Endodermal cell (in vitro differentiated cells): ENCODE measurements at places on chromosomes 16 and 17.

- H3K27me3 ChIP-seq, result no peaks in the 10 kb centered on the region
- no peaks in the 10 kb centered on the region for H3K4me1 ChIP-seq
- DNase-seq, result peak; percentile 78
- H3K36me3 ChIP-seq, result no peaks in the 10 kb centered on the region
- H3K27ac ChIP-seq, result no peak overlapping the region
These were observed 26.3 kb downstream of the LAT start for GRCh38 chr16:29011112-29011511.

DNA sequence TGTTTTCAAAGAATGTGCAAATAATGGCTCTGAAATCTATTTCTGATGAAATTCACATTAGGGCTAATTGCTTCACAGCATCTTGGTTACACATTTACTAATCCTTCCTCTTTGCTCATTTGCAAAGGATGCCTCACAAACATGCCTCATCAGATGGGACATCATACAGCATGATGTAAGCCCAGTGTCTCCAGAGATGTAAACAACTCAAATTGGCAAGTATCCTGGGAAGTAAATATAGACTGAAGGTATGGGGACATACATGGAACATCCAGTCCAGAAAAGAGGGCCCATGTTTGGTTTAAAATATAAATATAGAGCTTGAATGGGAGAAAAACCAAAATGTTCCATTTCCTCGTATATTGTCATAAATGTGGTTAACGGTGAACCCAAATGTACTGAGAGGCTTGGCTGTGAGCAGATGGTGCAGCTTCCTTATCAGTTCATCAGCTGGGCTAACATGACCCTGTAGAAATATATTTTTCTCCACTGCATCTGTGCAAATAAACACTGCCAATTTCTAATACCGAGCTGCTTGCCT is 142.9 kb upstream of the NUDT7 start:
- H3K36me3 ChIP-seq, result no peaks in the 10 kb centered on the region
- H3K4me1 ChIP-seq, result peaks cover 12% of the 10 kb centered on the region
- H3K4me3 ChIP-seq, result no peak overlapping the region
- no peaks in the 10 kb centered on the region for H3K27me3 ChIP-seq
- no peak for DNase-seq
- no peak overlapping the region for H3K27ac ChIP-seq

- H3K36me3 ChIP-seq, result no peaks in the 10 kb centered on the region
- H3K4me1 ChIP-seq, result no peaks in the 10 kb centered on the region
- no peaks in the 10 kb centered on the region for H3K27me3 ChIP-seq
These were observed 78.2 kb downstream of the AMFR start for GRCh38 chr16:56347166-56347565.

GRCh38 chr17:33056399-33057146 is 64.9 kb downstream of the SPACA3 start:
- no peak overlapping the region for H3K27ac ChIP-seq
- H3K4me1 ChIP-seq, result no peaks in the 10 kb centered on the region
- DNase-seq, result peak; percentile 22
- peaks cover 4% of the 10 kb centered on the region for H3K27me3 ChIP-seq

- no peaks in the 10 kb centered on the region for H3K27me3 ChIP-seq
- H3K27ac ChIP-seq, result peak overlapping the region; percentile 22
- peak; percentile 63 for DNase-seq
- no peaks in the 10 kb centered on the region for H3K4me1 ChIP-seq
- peaks cover 17% of the 10 kb centered on the region for H3K36me3 ChIP-seq
- peak overlapping the region; percentile 100 for H3K4me3 ChIP-seq
These were observed 1.3 kb downstream of the RBBP6 start for GRCh38 chr16:24540602-24541210.

GRCh38 chr17:71110326-71110725 is 941.0 kb downstream of the KCNJ2 start:
- no peaks in the 10 kb centered on the region for H3K4me1 ChIP-seq
- H3K36me3 ChIP-seq, result no peaks in the 10 kb centered on the region
- DNase-seq, result no peak
- no peak overlapping the region for H3K4me3 ChIP-seq
- no peaks in the 10 kb centered on the region for H3K27me3 ChIP-seq

DNA sequence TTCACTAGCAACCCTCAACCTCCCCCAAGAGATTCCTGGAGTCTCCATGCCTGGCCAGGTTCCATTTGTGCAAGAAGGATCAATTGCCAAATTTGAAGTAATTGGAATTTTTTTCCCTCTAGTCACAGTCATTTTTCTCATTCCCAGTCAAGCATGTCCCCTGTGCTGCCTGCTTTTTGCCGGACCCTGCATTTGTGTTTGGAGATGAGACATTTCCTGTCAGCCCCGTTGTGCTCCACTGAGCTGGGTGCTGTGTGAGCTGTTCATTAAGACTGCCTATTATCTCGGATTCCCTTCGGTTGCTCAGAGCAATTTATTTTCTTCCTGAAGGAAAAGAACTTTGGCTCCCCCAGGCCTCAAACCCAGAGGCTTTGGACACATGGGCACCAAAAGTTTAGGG is 201.0 kb upstream of the NLRP1 start:
- H3K27ac ChIP-seq, result no peak overlapping the region
- H3K36me3 ChIP-seq, result no peaks in the 10 kb centered on the region
- no peak for DNase-seq
- H3K27me3 ChIP-seq, result no peaks in the 10 kb centered on the region
- H3K4me1 ChIP-seq, result no peaks in the 10 kb centered on the region
- H3K4me3 ChIP-seq, result no peak overlapping the region

- H3K4me3 ChIP-seq, result peak overlapping the region; percentile 87
- peaks cover 24% of the 10 kb centered on the region for H3K27me3 ChIP-seq
- H3K4me1 ChIP-seq, result peaks cover 19% of the 10 kb centered on the region
- H3K36me3 ChIP-seq, result peaks cover 9% of the 10 kb centered on the region
These were observed 1.1 kb downstream of the RAI1 start for GRCh38 chr17:17682293-17682736.

DNA sequence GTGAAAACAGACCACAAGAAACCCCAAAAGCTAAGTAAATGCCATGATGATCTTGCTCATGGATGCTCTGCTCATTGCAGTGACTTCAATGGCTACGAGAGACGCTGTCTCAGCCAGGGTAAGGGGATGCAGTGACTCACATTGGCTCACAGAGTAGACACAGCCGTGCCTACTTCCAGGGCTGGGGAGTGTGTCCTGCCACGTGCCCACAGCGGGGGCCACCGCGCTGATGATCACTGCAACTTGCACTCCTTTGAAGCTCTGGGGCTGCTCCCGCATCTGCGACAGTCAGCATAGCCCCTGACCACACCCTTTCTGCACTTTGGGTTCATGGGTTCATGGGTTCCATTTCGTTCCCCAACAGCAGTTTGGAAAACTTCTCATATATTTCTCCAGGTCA is 231.4 kb upstream of the RPL38 start:
- no peaks in the 10 kb centered on the region for H3K36me3 ChIP-seq
- peaks cover 5% of the 10 kb centered on the region for H3K4me1 ChIP-seq
- no peak overlapping the region for H3K27ac ChIP-seq
- no peaks in the 10 kb centered on the region for H3K27me3 ChIP-seq

GRCh38 chr16:53142823-53143568 is 88.2 kb downstream of the CHD9 start:
- no peak overlapping the region for H3K27ac ChIP-seq
- no peak for DNase-seq
- no peaks in the 10 kb centered on the region for H3K27me3 ChIP-seq
- H3K36me3 ChIP-seq, result no peaks in the 10 kb centered on the region
- H3K4me1 ChIP-seq, result peaks cover 3% of the 10 kb centered on the region
- H3K4me3 ChIP-seq, result no peak overlapping the region

DNA sequence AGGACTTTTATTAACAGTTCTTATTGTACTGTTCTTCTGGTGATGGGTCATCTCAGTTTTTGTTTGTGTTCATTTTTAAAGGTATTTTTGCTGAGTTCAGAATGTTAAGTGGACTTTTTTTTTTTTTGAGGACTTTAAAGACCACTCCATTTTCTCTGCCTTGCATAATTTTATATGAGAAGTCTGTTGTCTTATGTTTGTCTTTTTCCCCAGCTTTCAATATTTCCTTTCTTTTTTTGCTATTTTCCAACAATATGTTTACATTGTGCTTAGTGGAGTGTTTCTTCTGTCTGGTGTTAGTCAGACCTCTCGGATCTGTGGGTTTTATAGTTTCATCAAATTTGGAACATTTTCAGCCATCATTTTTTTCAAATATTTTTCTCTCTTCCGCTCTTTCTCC is 290.0 kb upstream of the TNRC6C start:
- H3K4me1 ChIP-seq, result no peaks in the 10 kb centered on the region
- H3K4me3 ChIP-seq, result no peak overlapping the region
- H3K27ac ChIP-seq, result no peak overlapping the region
- no peak for DNase-seq

GRCh38 chr16:73011926-73012325 is 36.0 kb downstream of the ZFHX3 start:
- no peaks in the 10 kb centered on the region for H3K36me3 ChIP-seq
- H3K4me1 ChIP-seq, result no peaks in the 10 kb centered on the region
- no peaks in the 10 kb centered on the region for H3K27me3 ChIP-seq
- no peak overlapping the region for H3K4me3 ChIP-seq
- peak; percentile 78 for DNase-seq
- no peak overlapping the region for H3K27ac ChIP-seq

- no peak for DNase-seq
- H3K27ac ChIP-seq, result no peak overlapping the region
- H3K27me3 ChIP-seq, result no peaks in the 10 kb centered on the region
- no peaks in the 10 kb centered on the region for H3K36me3 ChIP-seq
- no peaks in the 10 kb centered on the region for H3K4me1 ChIP-seq
- H3K4me3 ChIP-seq, result no peak overlapping the region
These were observed 51.6 kb downstream of the IKZF3 start for GRCh38 chr17:39812466-39812865.

- no peak for DNase-seq
- no peaks in the 10 kb centered on the region for H3K36me3 ChIP-seq
- peak overlapping the region; percentile 36 for H3K27ac ChIP-seq
- no peaks in the 10 kb centered on the region for H3K4me1 ChIP-seq
These were observed 29.2 kb downstream of the TRIM25 start for GRCh38 chr17:56884483-56885311.

DNA sequence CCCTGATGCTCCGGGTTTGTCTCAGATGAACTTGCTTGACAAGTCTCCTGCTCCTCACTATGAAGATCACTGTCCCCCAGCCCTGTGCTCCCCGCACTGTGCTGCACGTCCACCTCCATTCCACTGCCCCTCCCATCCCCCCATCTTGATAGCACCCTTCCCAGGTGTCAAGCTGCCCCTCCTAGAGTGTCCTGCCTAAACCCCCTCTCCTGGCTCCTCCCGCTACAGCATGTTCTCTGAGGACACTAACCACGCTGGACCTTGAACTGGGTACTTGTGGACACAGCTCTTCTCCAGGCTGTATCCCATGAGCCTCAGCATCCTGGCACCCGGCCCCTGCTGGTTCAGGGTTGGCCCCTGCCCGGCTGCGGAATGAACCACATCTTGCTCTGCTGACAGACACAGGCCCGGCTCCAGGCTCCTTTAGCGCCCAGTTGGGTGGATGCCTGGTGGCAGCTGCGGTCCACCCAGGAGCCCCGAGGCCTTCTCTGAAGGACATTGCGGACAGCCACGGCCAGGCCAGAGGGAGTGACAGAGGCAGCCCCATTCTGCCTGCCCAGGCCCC is 18.5 kb downstream of the DEXI start:
- no peaks in the 10 kb centered on the region for H3K27me3 ChIP-seq
- no peaks in the 10 kb centered on the region for H3K4me1 ChIP-seq

- no peaks in the 10 kb centered on the region for H3K27me3 ChIP-seq
- peaks cover 2% of the 10 kb centered on the region for H3K4me1 ChIP-seq
- H3K4me3 ChIP-seq, result no peak overlapping the region
- DNase-seq, result no peak
These were observed 91.4 kb downstream of the GRIN2A start for GRCh38 chr16:10090816-10091215.

DNA sequence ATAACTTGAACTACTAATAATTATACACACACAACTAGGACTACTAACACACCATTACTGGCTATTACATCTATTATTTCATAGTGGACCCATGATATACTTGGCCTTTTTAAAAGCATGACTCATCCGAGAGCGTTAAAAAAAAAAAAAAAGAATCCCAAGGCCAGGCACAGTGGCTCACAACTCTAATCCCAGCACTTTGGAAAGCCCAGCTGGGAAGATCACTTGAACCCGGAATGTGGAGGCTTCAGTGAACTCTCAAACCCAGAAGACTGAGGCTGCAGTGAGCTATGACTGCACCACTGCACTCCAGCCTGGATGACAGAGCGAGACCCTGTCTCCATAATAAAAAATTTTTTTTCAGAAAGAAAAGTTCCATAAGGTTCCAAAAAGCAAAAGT is 3.1 kb downstream of the GLG1 start:
- no peak for DNase-seq
- H3K4me1 ChIP-seq, result peaks cover 13% of the 10 kb centered on the region
- no peak overlapping the region for H3K27ac ChIP-seq
- no peaks in the 10 kb centered on the region for H3K27me3 ChIP-seq
- no peaks in the 10 kb centered on the region for H3K36me3 ChIP-seq

GRCh38 chr17:6526362-6527152 is 29.8 kb downstream of the PITPNM3 start:
- no peak overlapping the region for H3K27ac ChIP-seq
- no peak overlapping the region for H3K4me3 ChIP-seq
- H3K36me3 ChIP-seq, result no peaks in the 10 kb centered on the region
- H3K4me1 ChIP-seq, result no peaks in the 10 kb centered on the region
- peak; percentile 57 for DNase-seq
- H3K27me3 ChIP-seq, result no peaks in the 10 kb centered on the region

GRCh38 chr16:3074860-3075522 is 9.6 kb downstream of the IL32 start:
- no peaks in the 10 kb centered on the region for H3K36me3 ChIP-seq
- no peaks in the 10 kb centered on the region for H3K27me3 ChIP-seq
- no peak overlapping the region for H3K4me3 ChIP-seq
- H3K4me1 ChIP-seq, result no peaks in the 10 kb centered on the region

GRCh38 chr16:77782694-77783093 is 5.7 kb upstream of the VAT1L start:
- H3K4me3 ChIP-seq, result no peak overlapping the region
- H3K36me3 ChIP-seq, result no peaks in the 10 kb centered on the region
- no peak for DNase-seq
- H3K27me3 ChIP-seq, result peaks cover 28% of the 10 kb centered on the region
- no peaks in the 10 kb centered on the region for H3K4me1 ChIP-seq

DNA sequence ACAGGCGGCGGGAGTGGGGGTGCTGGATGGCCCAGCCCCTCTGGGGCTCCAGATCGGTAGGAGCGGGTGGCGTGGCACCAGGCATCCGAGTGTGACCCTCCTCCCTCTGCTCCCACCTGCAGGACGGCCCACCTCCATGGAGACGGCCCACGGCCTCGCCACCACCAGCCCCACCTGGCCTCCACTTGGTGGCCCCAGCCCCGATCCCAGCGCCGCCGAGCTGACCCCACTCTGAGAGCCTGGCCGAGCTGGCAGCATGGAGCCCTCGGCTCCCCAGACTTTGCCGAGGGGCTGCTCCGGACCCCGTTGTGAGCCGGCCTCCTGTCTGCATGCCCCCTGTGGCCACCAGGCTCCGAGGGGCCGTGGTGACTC is 4.7 kb upstream of the NUDT16L1 start:
- peaks cover 22% of the 10 kb centered on the region for H3K36me3 ChIP-seq
- H3K27me3 ChIP-seq, result no peaks in the 10 kb centered on the region
- H3K27ac ChIP-seq, result no peak overlapping the region
- no peak overlapping the region for H3K4me3 ChIP-seq

GRCh38 chr17:1001640-1002411 is 4.9 kb downstream of the TIMM22 start:
- no peak overlapping the region for H3K27ac ChIP-seq
- no peak overlapping the region for H3K4me3 ChIP-seq
- no peak for DNase-seq
- H3K36me3 ChIP-seq, result peaks cover 54% of the 10 kb centered on the region
- H3K4me1 ChIP-seq, result peaks cover 11% of the 10 kb centered on the region

- H3K36me3 ChIP-seq, result no peaks in the 10 kb centered on the region
- no peak overlapping the region for H3K27ac ChIP-seq
- no peaks in the 10 kb centered on the region for H3K27me3 ChIP-seq
- H3K4me3 ChIP-seq, result no peak overlapping the region
- H3K4me1 ChIP-seq, result no peaks in the 10 kb centered on the region
- peak; percentile 28 for DNase-seq
These were observed 75.2 kb upstream of the RNU2-1 start for GRCh38 chr17:43308999-43309398.
